ENCODE measurements at places on chromosomes 3 and 15.

DNA sequence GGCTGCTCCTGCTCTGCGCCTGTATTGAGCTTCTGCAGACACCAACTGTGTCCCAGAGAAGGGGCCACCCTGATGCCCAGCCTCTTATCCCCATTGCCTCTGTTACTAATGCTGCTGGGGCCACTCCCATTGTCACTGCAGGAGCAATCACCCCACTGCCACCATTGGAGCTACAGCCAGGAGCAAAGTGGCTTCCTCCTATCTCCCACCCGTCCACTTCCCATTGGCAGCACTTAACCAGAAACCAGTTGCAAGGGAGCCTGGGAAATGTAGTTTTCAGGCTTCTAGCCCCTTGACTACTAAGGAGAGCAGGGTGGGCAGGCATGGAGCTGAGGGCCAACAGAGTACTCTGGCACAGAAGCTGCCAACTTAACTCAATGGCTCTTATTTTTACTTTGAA lies 55.9 kb upstream of the KLF13 start:
- DNase-seq: no peak

DNA sequence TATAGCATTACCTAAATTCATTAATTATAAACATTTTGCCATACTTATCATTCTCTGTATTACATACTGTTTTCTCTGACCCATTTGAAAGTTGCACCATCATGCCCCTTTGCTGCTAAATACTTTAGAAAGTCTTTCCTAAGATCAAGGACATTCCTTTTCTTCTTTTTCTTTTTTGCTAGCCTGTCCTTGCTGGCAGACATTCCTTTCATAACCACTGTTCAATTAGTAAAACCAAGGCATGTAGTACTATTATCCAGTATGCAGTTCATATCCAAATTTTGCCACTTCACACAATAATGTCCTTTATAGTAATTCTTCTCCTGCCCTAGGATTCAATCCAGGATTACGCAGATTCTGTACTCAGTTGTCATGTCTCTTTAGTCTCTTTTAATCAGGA lies 321.0 kb upstream of the C2CD4B start:
- no peak for DNase-seq

GRCh38 chr15:39432912-39433348 lies 147.9 kb upstream of the THBS1 start:
- no peak for DNase-seq

- no peak for DNase-seq
These were observed 19.1 kb upstream of the LAMP3 start for GRCh38 chr3:183181606-183182005.

GRCh38 chr3:111926266-111926676 lies 52.6 kb upstream of the ABHD10 start:
- DNase-seq: no peak

- DNase-seq: no peak
These were observed 136.4 kb downstream of the ABI3BP start for GRCh38 chr3:100856821-100857220.

GRCh38 chr15:78837543-78837942 lies 26.3 kb upstream of the ADAMTS7 start:
- no peak for DNase-seq

DNA sequence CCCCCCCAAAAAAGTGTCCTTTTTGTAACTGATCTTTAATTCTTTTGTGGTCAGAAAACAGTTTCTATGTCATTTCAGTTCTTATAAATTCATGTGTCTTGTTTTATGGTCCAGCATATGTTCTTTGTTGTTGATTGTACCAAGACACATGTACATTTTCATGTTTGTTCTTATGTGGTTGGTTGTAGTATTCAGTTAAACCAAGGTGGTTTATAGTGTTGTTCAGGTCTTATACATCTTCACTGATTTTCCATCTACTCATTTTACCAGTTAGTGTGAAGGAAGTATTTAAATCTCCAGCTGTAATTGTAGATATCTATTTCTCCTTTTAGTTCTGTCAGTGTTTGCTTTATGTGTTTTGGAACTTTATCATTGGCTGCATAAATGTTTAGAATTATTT lies 24.0 kb downstream of the MEF2A start:
- no peak for DNase-seq

DNA sequence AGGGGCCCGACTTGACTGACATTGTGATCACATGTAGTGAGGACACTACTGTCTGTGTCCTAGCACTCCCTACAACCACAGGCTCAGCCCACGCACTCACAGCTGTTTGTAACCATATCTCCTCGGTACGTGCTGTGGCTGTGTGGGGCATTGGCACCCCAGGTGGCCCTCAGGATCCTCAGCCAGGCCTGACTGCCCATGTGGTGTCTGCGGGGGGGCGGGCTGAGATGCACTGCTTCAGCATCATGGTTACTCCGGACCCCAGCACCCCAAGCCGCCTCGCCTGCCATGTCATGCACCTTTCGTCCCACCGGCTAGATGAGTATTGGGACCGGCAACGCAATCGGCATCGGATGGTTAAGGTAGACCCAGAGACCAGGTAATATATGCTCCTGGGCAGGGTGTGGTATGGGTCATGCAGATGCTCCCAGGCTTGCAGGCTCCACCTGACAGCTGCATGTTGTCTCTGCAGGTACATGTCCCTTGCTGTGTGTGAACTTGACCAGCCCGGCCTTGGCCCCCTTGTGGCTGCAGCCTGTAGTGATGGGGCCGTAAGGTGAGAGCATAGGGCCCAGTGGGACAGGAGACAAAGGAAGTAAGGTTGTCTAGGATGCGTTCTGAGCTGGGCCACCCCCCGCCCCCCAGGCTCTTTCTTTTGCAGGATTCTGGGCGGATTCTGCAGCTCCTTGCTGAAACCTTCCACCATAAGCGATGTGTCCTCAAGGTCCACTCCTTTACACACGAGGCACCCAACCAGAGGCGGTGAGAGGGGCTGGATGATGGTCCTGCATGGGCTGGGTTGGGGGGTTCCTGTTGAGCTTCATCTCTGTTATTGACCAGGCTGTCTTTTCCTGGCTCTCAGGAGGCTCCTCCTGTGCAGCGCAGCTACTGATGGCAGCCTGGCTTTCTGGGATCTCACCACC lies 4.4 kb downstream of the DALRD3 start:
- DNase-seq: peak; percentile 19

- DNase-seq: no peak
These were observed 52.9 kb downstream of the EXOG start for GRCh38 chr3:38549082-38549481.

GRCh38 chr15:70799667-70800450 lies 36.5 kb upstream of the UACA start:
- no peak for DNase-seq
